ENCODE measurements at places on chromosomes 1 and 21.

GRCh38 chr1:154148807-154149206 is 6.1 kb downstream of the NUP210L start:
- no peak for DNase-seq

DNA sequence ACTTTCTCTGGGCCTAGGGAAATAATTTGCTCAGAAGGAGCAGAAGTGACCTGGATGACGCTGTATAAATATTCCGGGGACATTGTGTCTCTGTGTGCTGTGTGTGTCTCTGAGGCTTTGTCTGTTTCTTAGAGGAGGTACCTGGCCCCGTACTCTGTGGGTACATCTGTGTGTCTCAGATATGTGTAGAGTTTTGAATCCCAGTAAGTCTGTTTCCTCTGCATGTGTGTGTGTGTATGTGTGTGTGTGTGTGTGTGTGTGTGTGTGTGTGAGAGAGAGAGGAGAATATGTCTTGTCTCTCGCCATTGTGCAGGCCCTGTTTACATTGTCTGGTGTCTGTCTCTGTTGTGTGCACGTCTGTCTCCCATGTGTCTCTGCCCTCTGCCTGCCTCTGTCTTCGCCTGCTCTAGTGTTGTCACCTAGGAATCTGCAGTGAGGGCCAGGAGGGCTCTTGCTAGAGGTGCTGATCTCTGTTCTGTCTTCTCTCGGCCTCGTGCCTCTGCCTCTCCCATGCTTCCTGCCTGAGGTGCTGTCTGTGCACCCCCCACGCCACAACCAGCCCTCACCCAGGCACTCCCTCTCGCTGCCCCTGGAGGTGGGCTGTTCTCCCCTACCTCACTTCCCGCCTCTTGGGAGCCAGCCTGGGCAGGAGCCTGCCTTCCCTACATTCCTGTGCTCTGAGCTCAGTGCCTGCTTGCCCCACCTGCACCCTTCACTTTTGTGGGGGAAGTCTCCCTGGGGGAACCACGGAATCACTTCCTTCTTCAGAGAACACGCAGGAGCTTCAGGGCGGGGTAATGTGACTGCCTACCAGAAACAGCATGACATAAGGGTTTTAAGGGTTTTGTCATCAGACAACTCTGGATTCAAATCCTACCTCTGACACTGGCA is 5.9 kb downstream of the MAP7D1 start:
- no peak for DNase-seq

- DNase-seq, result no peak
These were observed 36.1 kb upstream of the ST6GALNAC3 start for GRCh38 chr1:76038287-76039004.

DNA sequence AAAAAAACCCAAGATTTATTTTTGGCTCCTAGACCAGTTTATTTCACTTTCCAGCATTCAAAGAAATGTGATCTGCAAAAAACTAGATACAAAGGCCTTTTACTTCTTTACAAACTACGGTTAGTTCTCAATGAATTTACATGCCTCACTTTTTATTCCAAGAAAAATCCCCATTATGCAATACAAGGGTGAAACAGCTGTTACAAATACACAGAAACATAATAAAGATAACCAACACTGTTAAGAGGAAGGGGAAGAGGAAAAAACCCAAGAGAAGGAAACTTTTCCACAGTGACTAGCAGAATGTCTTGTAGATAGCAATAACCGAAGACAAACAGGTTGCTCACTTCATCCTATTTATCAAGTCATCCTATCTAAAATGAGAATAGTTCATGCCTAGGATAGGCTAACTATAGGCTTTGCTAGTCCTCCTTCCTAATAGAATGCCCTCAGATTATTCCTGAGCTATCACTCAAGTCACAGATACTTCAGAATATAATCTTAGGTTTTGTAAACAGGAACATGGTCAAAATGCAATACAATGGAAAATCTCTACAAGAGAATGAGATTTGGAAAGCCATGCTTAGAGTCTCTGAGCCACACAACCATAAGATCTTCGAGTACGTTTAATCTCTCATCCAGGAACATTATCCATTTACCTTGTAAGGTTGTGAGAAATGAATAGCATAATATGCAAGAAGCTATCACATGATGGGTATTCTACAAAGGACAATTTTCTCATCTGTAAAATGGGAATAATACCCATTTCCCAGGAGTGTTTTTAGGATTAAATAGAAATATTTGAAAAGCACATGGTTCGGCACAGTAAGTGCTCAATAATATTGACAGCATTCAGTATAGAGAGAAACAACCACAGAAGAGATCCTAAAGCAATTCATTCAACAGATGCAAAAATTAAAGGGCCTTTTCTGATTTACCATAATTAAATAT is 5.4 kb downstream of the PNRC2 start:
- DNase-seq, result no peak

DNA sequence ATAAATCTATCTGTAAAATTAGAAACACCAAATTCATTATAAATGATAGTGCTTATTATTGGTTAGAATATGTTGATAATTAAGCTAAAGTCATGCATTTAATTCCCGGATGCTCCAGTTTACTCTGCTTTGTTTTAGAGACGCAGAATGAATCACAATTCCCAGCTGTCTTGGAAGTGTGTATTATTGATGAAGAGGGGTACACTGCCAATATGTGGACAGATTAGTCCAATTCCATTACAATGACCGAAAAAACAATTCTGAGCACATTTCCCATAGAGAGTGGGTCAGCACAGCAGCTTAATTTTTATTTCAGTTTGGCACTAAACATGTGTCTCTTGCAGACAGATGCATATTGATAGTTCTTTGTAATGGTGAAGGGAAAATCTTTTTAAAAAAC is 146.7 kb downstream of the KCNT2 start:
- no peak for DNase-seq
